ENCODE measurements at places on chromosomes 2 and 18.

GRCh38 chr2:167957662-167958061 lies 289.7 kb downstream of the STK39 start:
- DNase-seq, result no peak

GRCh38 chr18:68874361-68874760 lies 76.5 kb downstream of the CCDC102B start:
- no peak for DNase-seq

- no peak for DNase-seq
These were observed 174.0 kb downstream of the ARL4C start for GRCh38 chr2:234322766-234323465.

DNA sequence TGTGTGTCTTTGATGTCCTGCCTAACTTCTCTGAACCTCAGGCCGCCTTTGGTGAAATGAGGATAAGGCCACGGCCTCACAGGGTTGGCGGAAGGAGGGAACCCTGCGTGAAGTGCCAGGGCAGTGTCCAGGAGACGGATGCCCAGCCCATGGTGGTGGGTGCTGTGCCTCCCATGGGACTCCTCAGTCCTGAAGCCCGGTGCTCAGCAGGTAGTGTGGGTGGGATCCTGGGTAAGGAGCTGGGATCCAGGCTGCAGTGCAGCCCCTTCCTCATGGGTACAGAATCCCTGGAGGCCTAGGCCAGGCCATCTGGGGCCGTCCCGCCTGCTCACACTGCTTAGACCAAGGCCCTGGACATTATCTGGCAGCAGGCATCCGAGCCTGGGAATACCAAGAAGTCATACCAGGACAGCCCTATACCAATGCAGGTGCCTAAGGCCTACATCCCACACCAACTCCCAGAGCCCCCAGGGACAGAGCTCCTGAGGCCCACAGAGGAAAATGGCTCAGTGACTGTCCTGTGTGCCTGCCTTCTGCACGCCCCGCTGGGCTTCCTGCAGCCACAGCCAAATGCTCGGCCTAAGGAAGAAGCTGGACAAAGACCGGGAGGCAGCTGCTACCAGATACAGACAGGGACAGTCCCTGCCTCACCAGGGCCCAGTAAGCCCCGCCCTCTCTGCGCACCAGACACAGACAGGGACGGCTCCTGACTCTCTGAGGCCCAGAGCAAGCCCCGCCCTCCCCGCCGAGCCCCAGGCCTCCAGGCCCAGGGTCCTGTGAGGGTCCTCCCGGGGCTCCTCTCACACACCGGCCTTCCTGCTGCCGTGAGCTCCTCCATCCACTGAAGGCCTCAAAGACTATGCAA lies 78.0 kb downstream of the NDUFA10 start:
- no peak for DNase-seq

DNA sequence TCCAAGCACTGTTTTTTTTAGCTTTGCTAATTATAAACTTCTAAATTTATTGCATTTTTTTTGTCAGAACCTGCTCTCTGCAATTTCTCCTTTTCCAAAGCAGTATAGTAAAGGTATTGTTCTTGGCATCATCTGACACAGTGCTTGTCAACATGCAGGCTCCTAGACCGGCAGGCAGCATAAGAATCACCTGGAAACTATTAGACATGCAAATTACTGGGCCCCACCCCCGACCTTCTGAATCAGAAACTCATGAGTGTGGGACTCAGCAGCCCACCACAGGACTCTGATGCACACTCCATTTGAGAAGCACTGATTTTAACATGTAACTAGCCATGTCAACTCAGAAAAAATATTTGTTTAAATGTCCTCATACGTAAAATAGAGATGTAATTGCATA lies 551.1 kb upstream of the CELF4 start:
- no peak for DNase-seq

- DNase-seq, result no peak
These were observed 135.7 kb downstream of the LRRC30 start for GRCh38 chr18:7366597-7366996.

DNA sequence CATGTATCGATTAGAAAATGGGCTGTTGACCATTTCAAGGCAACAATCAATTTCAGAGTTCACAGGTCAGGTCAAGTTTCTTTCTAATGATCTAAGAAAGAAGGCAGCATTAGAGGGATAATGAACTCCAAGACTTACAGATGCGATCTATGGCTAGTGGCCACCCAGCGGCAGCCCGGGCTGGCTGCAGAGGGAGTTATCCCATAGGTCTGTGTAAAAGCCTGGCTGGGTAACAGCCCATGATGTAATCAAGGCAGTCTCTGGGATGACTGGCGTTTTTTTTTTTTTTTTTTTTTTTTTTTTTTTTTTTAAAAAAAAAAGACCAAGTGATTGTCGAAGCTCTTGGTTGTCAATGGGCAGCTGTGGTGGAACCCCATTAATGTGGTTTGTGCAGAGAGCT lies 171.1 kb upstream of the SKOR2 start:
- no peak for DNase-seq

- DNase-seq, result no peak
These were observed 240.7 kb downstream of the WDR7 start for GRCh38 chr18:56891870-56892269.

GRCh38 chr2:919672-920071 lies 31.0 kb upstream of the SNTG2 start:
- DNase-seq, result no peak

GRCh38 chr18:78774741-78775141 lies 204.9 kb upstream of the SALL3 start:
- DNase-seq, result no peak

- no peak for DNase-seq
These were observed 61.9 kb downstream of the PLEKHA3 start for GRCh38 chr2:178542161-178542560.

GRCh38 chr2:237198164-237198855 lies 112.6 kb downstream of the COPS8 start:
- DNase-seq, result no peak

DNA sequence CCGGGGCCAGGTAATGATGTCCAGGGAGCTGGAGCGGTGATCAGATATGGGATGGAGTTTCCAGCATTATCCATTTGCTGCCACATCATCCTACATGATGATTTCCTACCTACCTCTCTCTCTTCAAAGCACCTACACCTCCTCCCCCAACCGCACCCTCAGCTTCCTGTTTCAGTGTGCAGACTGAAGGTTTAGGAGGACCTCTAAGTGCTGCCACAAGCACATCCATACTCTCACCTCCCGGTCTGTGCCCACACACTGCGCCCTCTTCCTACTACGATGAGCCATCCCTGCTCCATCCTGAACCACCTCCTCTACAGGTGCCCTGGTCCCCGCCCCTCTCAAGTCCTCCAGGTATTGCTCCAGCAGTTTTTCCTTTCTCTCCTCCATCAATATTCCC lies 123.7 kb downstream of the ALPK2 start:
- no peak for DNase-seq

DNA sequence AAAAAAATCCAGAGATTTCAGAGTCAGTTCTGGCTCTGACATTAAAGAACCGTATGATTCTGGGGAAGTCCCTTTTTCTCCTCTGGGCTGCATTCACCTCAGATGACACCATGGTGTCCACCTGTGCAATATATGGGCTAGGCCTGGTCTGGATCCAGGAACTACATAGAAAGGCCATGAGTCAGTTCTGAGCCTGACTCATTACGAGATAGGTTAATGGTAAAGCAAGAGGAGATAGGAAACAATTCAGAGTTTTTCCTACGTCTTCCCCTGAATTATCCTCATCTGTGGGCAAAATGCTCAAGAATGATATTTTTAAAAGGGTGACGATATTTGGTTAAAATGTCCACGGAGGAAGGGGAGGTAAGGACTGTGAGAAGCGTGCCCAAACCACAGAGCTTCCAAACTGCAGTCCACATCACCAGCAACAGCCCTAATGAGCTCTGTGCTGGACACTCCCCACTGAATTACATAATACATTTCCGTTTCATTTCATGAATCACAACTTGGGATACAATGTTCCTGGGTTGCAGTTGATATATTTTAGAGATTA lies 180.1 kb upstream of the OSR1 start:
- no peak for DNase-seq

DNA sequence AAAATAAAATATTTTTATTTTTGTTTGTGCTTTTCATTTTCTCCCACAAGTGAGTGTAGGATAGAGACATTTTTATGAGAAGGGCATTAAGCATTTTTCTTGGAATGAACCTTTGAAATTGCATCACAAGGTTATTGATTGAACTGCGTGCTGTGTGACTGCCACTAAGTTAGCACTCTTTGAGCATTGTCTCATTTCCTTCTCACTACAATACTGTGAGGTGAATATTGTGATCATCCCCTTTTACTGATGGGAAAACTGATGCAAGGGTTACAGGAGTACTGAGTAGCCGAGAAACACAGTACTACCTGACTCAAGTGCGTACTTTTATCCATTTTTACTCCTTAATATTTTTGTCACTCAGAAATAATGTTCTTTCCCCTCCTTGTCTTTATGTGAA lies 2.0 kb downstream of the NBEAL1 start:
- DNase-seq, result no peak

- DNase-seq, result no peak
These were observed 98.0 kb downstream of the STPG4 start for GRCh38 chr2:47056868-47057686.

DNA sequence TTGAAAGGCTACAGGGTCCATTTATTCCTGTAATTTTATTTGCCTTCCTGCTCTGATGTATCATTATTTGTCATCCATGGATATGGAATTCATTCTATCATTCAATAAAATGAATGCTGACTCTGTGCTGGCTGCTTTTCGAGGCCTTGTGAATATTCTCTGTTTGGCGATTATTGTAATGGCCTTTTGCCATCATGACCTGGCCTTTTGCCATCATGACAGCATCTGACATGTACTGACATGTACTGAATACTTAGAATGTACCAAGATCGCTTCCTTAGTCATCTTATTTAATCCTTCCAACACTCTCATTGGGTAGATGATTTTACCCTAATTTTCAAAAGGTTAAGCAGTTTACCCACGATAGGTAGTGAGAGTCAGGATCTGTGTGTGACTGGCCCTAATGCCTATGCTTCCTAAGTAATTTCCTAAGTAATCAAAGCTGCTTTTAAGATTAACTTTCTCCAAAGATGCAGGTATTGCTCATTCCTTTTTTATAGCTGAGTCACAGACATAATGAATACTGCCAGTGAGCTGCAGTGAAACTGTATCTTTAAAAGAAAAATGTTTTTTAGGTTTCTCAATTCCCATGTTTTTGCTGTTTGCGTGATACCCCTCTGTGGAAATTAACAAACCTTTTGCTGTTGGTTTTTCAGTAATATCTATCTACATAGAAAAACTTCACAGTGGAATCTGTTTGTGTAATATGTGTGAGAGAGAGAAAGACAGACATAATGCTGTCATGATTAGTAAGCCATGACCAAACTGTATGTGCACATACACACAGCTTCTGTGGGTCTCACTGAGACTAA lies 127.8 kb downstream of the CERS6 start:
- DNase-seq, result no peak

GRCh38 chr2:122266636-122267035 lies 511.2 kb downstream of the TSN start:
- DNase-seq, result no peak

GRCh38 chr18:34844732-34845459 lies 134.8 kb downstream of the DTNA start:
- no peak for DNase-seq

- no peak for DNase-seq
These were observed 69.5 kb downstream of the KCNH7 start for GRCh38 chr2:162769066-162769465.

DNA sequence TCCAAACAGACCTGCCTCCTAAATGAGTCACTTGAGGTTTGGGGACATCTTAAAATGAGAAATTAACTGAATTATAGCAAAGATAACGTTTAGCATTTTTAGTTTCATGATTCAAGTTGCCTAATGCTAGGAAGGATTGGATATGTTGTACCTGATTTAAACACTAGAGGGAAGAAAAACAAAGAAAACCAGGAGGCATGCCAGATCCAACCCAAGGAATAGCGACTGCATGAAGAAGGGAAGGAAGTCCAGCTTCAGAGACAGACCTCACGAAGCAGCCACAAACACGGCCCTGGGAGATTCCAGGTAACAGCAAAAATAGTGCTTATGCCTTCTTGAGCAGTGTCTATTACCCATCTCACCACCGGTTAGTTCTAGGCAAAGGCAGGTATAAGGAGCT lies 499.9 kb upstream of the SPHKAP start:
- DNase-seq, result no peak

DNA sequence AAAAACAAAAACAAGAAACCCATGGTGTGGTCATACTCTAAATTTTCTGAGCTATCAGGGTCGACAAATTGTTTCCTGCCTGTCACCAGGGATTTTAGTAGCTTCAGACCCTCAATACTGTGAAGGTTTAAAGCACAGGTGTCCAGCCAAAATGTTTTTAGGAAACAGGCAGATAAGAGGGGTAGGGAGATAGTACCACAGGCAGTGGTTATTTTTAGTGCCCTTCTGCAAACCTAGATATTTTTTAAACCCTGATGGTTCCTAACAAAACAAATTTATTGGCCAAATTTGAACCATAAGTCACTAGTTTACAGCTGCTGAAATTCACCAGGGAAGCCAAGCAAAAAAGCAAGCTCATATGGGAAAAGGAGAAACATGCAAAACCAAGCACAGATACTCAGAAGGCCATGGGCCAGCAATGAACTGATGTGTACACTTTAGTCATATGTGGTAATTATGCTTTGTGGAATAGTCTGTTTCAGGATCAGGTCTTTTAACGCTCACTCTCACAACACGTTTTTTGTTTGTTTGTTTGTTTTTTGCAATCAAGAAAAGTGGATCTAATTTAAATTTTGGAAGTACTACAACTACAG lies 156.8 kb upstream of the STK17B start:
- DNase-seq, result no peak

- no peak for DNase-seq
These were observed 183.8 kb downstream of the LRATD1 start for GRCh38 chr2:14816069-14817060.

GRCh38 chr2:98713332-98714015 lies 17.5 kb downstream of the MGAT4A start:
- no peak for DNase-seq

DNA sequence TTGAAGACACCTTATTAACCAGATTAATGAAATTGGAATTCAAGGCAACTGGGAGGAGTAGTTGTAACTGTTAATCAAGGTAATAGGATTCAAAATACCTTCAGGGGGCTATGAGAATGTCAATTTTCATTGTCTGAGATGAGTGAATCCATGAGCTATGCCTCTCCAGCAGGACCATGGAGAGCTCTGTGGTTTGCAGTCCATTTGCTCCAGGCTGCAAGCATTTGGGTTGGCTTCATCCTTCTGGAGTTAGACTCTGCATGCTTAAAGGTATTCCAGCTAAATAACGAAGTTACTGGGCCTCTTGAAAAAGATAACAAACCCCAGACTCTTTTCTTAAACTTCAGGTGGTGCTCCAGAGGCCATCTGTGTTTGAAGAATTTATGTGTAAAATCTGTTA lies 207.1 kb upstream of the SLC8A1 start:
- no peak for DNase-seq

GRCh38 chr2:43288417-43289305 lies 62.3 kb upstream of the ZFP36L2 start:
- DNase-seq, result no peak

- DNase-seq, result no peak
These were observed 27.7 kb downstream of the NETO1 start for GRCh38 chr18:72840109-72840508.

DNA sequence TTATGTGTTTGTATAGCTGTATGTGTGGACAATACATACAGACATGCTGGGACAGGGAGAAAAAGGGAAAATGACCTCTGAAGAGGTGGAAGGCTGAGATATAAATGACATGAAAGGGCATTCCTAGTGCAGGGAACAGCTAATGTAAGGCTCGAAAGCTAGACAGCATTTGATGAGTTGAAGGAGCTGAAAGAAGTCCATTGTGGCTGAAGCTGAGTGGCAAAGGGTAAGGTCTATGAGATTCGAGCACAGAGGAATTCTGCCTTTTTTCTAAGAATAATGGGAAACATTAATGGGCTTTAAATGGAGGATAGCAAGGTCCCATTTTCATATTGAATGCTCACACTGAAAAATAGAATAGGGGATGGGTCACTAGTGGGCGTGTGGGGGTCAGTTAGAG lies 23.6 kb downstream of the ADD2 start:
- no peak for DNase-seq
